Omental fat pad (tissue), 4 donors: ENCODE measurements at places on chromosomes 1 and 21.

DNA sequence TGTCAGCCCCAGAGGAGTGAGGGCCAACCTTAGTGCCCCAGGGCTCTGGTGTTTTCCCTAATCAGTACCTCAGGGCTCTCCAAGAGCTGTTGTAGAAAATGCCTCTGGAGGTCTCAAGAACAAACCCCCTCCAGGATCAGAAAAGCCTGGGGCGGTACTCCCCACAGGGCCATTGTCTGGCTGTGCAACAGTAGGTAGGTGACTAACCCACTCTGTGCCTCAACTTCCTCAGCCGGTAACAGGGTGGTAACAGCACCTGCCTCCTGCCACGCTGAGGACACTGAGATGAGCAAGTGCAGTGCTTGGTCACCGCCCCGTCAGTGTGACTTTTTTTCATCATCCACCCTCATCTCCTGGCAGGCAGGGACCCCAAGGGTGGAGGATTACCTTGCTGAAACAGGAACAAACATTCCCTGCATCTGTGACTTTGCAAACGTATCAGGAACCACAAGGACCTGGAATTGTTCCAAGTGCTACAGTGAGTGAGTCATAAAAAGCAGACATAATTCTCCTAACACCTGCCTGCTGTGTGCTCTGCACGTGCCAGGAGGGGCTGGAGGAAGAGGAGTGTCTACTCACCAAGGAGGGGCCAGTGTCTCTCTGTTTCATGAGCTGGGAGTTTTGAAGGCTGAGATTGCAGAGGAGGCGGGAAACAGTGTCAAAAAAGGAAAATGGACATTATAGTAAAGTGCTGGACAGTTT lies 440.8 kb downstream of the NPHP4 start:
- DNase-seq: no peak

- DNase-seq: no peak
These were observed 37.8 kb downstream of the MEGF6 start for GRCh38 chr1:3573500-3573899.

GRCh38 chr1:180155182-180155682 lies 563 bp downstream of the QSOX1 start:
- DNase-seq: no peak

GRCh38 chr1:83950106-83950661 lies 48.7 kb downstream of the TTLL7 start:
- DNase-seq: no peak

- DNase-seq: no peak
These were observed 71.7 kb downstream of the JAK1 start for GRCh38 chr1:64894438-64895196.

GRCh38 chr1:150151291-150152181 lies 1.8 kb downstream of the PLEKHO1 start:
- no peak for DNase-seq

- no peak for DNase-seq
These were observed 73.3 kb downstream of the NUP210L start for GRCh38 chr1:154081386-154082126.

DNA sequence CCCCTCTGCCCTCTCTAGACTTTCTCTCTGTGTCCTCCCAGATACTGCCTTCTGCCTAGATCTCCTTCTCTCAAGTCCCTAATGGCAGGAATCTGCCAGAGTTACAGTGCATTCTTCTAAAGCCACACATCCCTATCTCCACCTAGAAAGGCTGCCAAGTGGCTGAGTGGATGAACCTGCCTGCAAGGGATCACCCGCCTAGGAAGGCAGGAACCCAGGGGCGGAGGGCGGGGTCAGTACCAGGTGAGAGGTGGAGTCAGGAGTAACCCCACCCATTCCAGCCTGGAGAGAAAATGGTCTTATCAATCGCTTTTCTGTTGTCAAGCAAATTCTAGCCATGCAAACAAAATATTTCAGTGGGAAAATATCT lies 60.8 kb downstream of the BCAR3 start:
- DNase-seq: no peak

DNA sequence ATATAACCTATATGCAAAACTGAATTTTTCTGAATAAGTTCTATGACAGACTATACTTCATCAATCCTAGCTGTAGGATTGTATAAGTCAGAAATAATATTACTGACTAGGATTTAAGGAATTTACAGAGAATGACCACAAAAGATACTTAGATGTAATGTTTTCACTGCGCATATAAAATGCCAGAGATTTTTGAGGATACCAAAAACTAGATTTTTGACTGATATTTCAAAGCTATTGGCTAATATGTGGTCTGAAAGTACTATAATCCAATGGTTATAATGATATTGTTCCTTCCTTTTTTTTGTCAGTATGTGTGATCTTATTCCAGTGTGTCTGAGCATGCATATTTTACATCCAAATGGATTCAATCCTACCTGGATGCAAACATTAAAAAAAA lies 17.0 kb upstream of the IFI44L start:
- no peak for DNase-seq

- no peak for DNase-seq
These were observed 1109.3 kb upstream of the B3GALT2 start for GRCh38 chr1:194295685-194296084.
